ENCODE measurements at places on chromosomes 16 and 17.

DNA sequence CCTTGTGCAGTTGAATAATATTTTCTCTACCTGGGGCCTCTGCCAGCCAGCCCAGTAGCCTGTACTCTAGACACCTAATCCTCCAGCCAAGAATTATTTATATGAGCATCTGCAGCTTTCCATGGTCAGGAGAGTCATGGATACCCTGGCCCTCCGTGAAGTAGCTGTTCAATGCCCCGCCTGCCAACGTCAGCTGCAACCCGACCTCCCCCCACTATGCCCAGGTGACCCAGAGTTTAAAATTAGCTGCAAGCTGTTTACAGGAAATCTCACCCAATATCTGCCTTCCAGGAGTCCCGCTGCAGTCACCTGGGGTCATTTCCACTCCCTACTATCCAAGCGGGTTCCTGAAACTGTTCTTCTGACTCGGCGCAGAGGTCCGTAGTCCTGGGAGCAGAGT lies 12.3 kb downstream of the SDR42E2 start:
- DNase-seq = no peak

DNA sequence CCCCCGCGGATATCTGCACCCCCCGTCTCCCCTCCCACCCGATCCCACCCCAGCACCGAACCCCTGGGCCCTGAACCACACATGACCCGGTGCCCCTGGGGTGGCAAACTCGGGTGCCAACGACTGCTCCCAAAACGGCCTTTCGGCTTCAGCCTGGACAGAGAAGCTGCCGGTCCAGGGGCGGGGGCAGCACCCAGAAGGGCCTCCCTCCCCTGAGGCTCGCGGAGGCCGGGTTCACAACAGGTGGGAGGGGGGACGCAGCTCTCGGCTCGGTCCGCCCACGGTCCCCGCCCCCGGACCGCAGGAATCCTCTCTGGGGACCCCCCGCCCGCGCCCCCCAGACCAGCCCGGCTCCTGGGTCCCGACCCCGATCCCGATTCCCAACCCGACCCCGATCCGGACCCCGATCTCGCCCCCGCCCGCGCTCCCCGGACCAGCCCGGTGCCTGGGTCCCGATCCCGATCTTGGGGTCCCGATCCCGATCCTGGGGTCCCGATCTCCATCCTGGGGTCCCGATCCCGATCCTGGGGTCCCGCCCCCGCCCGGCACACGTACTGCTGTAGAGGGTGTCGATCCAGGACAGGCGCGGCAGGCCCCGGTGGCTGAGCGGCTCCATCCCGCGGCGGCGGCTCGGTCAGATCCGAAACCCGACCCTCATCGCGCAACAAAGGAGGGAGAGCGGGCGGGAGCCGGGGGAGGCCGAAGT lies 516 bp downstream of the ABR start:
- no peak for DNase-seq

GRCh38 chr17:73616873-73617404 lies 27.3 kb downstream of the SDK2 start:
- no peak for DNase-seq

GRCh38 chr17:45132320-45132571 lies at the start of gene PLCD3:
Gene PLCD3 (minus strand): TSS chr17:45132515. CDS start chr17:45132410, 105 bp downstream.
- no peak for DNase-seq

DNA sequence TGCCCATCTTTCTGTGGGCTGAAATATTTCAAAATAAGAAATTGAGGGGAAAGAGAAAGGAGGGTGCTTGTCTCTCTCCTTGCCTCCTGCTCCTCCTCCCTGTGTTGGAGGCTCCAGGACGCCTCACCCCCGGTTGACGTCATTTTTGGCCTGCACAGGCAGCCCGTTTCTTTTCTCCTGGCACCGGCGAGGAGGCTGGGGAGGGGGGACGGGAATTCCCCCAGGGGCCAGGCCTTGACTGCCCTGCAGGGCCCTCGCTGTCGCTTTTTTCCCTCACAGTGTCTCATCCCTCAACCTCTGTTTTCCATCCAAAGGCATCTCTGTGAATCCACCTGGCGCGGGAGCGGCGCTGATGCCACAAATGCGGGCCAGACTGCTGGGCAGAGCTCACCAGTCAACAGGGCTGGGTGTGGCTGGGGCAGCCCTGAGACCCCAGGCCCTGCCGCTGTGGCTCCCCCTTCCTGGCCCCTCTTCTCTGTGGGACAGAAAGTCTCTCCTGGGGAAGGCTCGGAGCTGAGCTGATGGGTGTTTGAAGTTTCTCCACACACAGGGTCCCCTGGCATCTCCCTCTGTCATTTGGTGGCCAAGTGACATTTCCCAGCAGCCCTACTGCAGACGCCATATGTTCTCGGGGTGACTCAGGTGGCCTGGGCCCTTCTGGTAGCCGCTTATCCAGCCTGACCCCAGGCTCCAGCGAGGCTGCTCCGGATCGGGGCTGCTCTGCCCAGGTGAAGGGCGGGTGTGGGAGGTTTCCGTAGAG lies 16.0 kb downstream of the CENPX start:
- no peak for DNase-seq

DNA sequence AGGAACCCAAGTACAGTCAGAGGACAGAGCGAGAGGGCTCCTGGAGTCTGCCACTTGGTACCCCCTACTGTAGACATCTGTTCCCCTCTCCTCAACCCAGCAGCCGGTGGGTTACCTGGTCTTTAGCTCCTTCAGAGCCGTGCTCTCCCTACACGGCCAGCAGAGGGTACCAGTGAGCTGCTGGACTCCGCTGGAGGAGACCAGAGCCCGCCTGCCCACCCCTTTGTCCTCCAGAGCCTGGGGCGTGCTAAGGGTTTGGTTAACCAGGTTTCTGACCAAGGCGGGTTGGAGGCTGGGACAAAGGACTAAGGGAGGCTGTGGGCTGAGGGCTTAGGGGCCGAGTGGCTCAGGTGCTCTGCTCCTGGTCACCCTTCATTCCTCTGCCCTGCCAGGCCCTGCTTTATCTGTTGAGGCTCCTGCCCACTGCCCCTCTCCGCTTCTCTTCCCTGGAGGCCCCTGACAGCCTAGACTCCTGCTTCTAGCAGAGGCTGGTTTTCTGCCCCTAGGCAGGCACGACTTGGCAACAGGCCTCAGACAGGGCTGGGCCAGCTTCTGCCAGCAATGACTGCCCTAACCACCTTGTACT lies 2.7 kb upstream of the HSD11B2 start:
- peak; percentile 57 for DNase-seq

- DNase-seq = no peak
Measured at GRCh38 chr17:36856222-36856621, 81.1 kb upstream of the LHX1 start.

- no peak for DNase-seq
Measured at GRCh38 chr17:47423406-47424295, 99.9 kb downstream of the EFCAB13 start.

- DNase-seq = no peak
Measured at GRCh38 chr17:57784226-57784895, 39.3 kb upstream of the CCDC182 start.

DNA sequence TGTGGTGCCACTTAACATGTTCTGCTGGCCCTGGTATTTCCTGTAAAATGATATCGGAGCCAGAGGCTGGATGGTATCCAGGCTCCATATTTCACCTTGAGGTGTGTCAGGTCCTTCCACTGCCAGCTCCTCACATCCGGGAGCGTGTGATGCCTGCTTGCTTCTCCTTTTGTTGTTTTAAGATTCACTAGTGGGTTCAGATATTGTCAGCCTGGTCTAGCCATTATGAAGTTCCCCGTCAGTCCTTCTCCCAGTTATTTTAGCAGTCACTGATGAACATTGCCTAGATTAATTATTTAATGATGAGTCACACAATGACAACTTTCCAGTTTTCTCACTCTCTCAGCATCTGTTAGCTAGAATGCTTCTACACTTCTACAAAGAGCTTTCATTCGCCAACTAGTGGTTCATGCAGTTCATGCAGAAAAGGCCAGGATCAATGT lies 11.3 kb downstream of the DNAAF1 start:
- no peak for DNase-seq

DNA sequence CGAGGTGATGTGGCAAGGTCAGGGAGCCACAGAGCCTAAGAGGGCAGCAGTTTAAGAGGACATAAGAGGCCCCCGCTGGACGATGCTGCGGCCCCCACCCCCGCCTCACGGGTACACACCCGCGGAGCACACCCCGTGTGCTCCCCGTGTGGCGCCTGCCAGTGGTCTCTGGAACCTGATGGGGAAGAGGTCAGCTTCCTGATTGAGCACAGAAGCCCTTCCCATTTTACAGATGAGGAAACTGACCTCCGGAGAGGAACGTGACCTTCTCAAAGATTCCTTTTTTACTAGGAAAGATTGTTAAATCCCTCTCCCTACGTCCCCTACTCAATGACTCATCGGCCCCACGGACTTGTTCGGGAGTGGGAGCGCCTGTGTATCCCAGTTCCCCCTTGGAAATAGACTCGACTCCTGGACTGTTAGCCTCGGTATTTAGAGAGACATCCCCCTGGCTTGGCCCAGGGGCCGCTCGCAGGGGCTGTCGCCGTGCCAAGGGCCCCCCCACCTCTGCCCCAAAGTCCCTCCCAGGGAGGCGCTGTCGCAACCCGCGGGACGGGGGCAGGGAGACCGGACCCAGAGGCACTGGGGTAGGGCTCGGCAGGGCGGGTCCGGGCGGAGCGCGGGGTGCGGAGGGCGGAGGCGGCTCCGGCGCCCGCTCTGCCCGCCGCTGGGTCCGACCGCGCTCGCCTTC lies at the start of gene ABCC3:
ABCC3 (plus strand) TSS at position 658 of the 691 bp plus-strand sequence. CDS start 56 bp downstream, outside the sequence.
- no peak for DNase-seq

DNA sequence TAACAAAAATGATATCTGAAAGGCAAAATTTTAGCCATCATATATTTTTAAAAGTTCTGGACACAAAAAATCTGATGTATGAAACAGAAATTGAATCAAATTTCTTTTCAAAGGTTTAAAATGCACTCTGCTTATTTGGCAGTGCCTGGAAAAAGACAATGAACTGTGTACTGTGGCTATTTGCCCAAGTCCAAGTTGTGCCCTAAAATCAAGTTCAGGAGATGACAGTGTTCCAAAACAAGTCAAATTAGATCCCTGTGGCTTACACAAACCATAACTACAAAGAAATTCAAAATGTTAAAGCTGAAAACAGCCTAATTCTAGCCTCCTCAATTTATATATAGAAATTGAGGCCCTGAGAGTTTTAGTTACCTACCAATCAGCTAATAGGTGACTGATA lies 25.6 kb downstream of the CMC2 start:
- DNase-seq = no peak

Measured in stimulated activated CD8-positive, alpha-beta memory T cell treated with anti-CD3 and anti-CD28 coated beads, Interleukin-2, amount 100 ng/mL, for 48 hours (primary cell).